Naive thymus-derived CD8-positive, alpha-beta T cell (primary cell): ENCODE measurements at places on chromosomes 7 and 10. TPM values are rescaled to one million over a fixed set of nuclear protein-coding genes. Genes with fewer than 3 reads are reported as not detected.

Gene ELFN1
- total RNA-seq: not detected

DNA sequence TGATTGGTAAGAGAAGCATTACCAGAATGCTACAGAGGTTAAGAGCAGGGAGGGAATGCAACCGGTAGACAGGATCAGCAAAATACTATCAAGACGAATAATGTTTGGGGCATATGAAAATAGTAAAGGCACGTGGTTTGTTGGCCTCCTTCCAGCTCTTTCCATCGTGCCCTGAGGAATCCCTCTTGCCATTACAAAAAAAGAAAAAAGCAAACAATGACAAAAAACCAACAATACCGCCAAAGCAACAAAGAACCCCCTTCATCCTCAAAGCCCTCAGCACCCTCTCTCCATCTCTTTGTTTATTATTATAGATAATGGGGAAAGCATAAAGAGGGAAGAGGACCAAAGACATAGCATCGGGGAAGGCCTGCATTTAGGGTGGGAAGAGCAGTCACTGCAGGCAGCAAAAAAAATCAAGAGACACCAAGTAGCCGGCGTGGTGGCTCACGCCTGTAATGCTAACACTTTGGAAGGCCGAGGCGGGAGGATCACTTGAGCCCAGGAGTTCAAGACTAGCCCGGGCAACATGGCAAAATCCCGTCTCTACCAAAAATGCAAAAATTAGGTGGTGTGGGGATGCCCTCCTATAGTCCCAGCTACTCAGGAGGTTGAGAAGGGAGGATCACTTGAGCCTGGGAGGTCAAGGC lies 78.0 kb downstream of the HIP1 start:
- H3K27ac ChIP-seq: no peak overlapping the region
- no peaks in the 10 kb centered on the region for H3K4me1 ChIP-seq
- H3K27me3 ChIP-seq: no peaks in the 10 kb centered on the region
- no peak for DNase-seq

Gene CYP2C19
- total RNA-seq: not detected

Gene NUDCD3
- total RNA-seq: 118 TPM

GRCh38 chr7:135799881-135800280 lies 51.3 kb upstream of the FAM180A start:
- H3K4me3 ChIP-seq: no peak overlapping the region
- no peaks in the 10 kb centered on the region for H3K36me3 ChIP-seq
- H3K27me3 ChIP-seq: peaks cover 14% of the 10 kb centered on the region
- DNase-seq: no peak
- H3K27ac ChIP-seq: no peak overlapping the region

Gene IKZF1
- 416 TPM for total RNA-seq

- H3K27me3 ChIP-seq: no peaks in the 10 kb centered on the region
- H3K36me3 ChIP-seq: no peaks in the 10 kb centered on the region
- DNase-seq: peak; percentile 65
Measured at GRCh38 chr10:24952143-24952706, at the start of gene PRTFDC1. TSS of gene PRTFDC1 (minus strand) at chr10:24952606. CDS start at chr10:24952575, 31 bp downstream.
